ENCODE measurements at places on chromosomes 11 and 22. TPM values are rescaled to one million over a fixed set of nuclear protein-coding genes. Genes with fewer than 3 reads are reported as not detected.

Gene HIC2
- total RNA-seq = 4.4 TPM

Gene VWA5A
- total RNA-seq = 7.3 TPM

Gene DTX4
- total RNA-seq = 5.9 TPM

Gene RAB39A
- not detected for total RNA-seq

Gene KLHDC7B
- not detected for total RNA-seq

Gene INPP5J
- 2.4 TPM for total RNA-seq

Gene SOX6
- 2.0 TPM for total RNA-seq

Gene MYRF
- total RNA-seq = 1.6 TPM

Gene OR51E2
- total RNA-seq = not detected

Gene FXYD2
- not detected for total RNA-seq

Gene GGTLC3
- not detected for total RNA-seq

Gene LRRC74B
- total RNA-seq = not detected

Gene MUC2
- not detected for total RNA-seq

Gene BBOX1
- total RNA-seq = 13.2 TPM

Measured in airway epithelial cell (primary cell).